ENCODE measurements at places on chromosomes 3 and 15.

GRCh38 chr3:97917813-97918536 is 54.3 kb downstream of the RIOX2 start:
- DNase-seq, result no peak

DNA sequence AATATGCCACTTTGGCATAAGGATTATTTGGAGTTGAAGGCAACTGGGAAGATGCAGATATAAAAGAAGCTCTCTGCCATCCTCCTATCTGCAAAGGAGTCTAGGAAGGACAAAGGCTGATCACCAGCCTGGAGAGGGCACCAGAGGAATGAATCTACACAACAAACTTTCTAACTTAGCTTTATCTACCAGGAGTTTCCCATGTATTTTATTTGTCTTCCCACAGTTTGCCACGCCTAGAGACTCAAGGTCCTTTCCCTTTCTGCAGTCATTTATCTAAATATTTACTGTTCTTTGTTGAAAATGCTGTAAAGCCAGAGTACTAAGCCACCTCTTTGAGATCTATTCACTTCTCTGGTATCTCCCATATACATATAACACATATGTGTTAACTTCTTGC is 32.2 kb downstream of the GPR176 start:
- DNase-seq, result no peak

DNA sequence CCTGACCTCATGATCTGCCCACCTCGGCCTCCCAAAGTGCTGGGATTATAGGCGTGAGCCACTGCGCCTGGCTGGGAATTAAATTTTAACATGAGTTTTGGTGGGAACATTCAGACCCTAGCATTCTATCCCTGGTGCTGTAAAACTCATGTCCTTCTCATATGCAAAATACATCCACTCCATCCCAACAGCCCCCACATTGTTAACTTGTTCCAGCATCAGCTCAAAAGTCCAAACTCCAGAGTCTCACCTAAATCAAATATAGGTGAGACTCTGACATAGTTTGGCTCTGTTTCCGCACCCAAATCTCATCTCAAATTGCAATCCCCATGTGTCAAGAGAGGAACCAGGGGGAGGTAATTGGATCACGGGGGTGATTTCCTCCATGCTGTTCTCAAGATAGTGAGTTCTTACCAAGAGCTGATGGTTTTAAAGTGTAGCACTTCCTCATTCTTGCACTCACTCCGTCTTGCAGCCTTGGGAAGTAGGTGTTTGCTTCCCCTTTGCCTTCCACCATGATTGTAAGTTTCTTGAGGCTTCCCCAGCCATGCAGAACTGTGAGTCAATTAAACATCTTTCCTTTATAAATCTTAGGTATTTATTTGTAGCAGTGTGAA is 96.2 kb upstream of the PLCL2 start:
- no peak for DNase-seq

DNA sequence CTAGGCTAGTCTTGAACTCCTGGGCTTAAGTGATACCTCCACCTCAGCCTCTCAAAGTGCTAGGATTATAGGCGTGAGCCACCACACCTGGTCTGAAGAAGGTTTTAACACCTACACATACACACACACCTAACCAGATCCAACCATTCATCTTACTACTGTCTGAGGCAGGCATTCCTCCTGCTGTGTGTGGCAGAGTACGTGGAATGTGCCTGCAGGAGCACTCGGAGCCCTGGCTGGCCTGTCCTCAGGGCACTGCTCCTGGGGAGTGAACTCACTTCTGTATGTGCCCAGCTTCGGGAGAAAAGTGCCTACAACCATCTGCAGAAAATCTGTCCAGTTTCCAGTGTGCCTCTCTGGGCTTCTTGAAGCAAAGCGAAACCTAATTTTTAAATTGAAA is 58.2 kb upstream of the LIMD1 start:
- no peak for DNase-seq

GRCh38 chr3:184237211-184237610 is 7.8 kb downstream of the VWA5B2 start:
- no peak for DNase-seq

DNA sequence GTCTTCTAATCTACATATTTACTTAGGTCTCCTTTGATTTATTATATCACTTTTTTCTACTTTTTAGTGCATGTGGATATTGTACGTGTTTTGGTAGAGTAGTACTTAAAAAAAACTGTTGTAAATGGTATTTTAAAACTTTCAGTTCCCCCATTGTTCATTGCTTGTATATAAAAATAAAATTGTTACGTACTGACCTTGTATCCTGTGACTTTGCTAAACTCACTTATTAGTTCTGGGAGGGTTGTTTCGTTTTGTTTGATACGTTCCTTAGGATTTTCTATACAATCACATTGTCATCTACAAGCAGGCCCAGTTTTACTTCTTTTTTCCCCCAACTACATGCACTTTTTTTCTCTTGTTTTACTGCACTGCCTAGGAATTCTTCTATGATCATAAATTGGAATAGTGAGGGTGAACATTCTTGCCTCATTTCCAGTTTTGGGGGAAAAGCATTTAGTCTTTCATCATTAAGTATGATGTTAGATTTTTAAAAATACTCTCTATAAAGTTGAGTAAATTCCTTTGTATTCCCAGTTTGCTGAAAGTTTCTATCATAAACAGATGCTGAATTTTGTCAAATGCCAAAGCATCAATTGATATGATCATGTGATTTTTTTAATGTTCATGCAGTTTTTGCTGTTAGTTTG is 33.5 kb upstream of the ACKR4 start:
- no peak for DNase-seq

DNA sequence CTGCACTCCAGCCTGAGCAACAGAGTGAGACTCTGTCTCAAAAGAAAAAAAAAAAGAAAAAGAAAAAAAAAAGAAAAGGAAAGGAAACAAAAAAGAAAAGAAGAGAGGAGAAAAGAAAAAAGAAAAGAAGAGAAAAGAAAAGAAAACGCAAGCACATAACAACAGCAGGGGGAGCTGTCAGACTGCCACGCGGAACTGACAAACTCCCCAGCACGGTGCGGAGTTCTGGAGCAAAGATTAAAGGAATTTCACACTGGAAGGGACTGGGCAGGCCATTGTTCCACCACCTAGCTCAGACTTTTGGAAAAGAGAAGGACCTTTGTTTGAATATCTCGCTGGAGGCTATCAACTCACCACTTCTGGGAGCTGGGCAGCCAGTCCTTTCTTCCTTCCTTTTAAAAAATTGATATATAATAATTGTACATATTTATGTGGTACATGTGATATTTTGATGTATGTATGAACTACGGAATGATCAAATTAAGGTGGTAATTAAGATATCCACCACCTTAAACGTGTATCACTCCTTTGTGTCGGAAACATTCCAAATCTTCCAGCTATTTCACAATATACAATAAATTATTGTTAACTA is 40.5 kb downstream of the DPPA2 start:
- DNase-seq, result no peak

DNA sequence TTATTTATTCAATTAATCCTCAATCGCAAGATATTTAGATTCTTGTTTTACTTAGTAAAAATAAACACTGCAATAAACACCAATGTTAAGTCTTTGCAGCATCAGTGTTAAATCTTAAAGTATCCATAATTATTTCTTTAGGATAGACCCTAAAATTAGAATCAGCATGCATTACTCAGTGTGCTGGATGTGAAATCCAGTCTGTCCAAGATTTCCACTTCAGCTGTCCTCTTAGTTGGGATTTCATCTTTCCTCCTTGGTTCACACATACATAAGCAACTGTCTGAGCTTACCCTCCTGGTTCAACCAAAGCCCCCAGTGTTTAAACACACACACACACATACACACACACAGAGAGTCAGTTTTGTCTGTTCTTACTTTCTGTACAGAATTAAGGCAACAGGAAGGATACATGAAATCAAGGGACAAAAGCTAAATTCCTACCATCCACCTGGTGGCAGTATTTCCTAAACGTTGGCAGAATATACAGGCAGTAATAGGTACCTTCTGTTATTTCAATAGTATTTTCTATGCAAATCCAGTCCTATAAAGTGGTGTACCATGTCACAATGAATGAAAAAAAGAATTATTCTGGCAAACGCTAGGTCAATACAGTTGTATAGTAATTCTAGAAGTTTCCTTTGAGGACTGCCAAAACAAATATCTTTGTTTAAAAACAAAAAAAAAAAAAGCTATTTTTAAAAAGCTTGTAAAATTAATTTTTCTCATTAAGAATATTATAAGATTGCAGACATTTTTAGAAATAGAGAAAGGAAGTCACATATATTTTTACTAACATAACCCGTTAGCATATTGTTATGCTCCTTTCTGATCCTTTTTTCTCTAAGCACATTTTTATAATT is 27.3 kb upstream of the DMXL2 start:
- peak; percentile 44 for DNase-seq

- DNase-seq, result no peak
These were observed 351.0 kb downstream of the IGSF11 start for GRCh38 chr3:118683636-118684035.

DNA sequence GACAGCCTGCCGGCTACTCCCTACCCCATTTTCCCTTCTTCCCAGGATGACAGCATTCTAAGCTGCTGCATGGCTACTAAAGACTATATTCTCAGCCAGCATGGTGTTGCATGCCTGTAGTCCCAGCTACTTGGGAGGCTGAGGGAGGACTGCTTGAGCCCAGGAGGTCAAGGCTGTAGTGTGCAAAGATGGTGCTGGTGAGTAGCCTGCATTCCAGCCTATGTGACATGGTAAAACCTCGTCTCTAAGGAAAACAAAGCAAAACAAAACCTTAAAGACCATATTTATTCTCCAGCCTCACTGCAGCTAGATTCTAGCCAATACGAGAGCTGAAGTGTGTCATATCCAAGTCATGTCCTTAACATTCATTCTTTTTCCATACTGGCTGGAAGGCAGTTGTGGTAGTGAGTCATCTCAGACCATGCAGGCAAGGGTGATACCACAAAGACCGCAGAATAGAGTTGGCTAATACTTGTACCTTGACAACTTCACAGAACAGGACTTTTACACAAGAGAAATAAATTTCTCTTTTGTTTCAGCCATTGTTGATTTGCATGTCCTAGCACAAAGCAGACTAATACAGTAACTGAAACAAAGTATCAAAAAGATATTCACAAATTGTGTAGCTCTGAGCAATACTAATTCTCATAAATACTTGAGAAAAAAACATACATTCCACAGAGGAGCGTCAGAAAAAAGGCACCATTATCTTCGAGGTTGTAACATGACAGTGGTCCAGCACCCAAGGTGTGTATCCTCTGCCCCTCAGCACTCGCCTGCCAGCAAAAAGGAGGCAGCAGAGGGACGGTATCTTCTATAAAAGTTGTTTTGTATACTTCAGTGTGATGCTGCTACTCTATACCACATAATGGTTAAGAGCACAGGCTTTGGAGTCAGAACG is 14.8 kb downstream of the PBRM1 start:
- DNase-seq, result no peak

DNA sequence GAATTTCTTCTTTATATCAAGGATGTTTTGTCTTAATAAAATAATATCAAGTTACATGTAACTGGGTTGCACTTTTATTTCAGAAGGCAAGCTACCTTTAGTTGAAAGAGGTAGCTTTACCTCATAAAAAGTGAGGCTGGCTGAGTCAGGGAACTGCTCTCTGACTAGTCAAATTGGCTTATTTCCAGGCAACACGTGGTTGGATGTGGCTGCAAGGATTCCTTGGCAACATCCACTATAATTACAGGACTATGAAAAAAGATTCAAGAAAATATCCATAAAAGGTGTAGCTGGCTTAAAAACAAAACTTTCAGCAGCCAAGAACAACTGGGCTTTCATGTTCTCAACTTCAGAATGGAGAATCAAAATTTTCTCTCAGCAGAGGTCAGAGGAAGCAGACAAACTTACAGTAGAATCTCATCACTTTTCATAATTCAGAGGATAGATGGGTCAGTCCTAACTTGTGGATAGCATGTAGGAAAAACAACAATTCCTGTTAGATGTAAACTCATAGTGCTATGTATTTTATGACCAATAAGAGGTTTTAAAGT is 779.1 kb downstream of the MECOM start:
- peak; percentile 69 for DNase-seq

- DNase-seq, result no peak
These were observed 106.9 kb downstream of the RFTN1 start for GRCh38 chr3:16406579-16406978.

DNA sequence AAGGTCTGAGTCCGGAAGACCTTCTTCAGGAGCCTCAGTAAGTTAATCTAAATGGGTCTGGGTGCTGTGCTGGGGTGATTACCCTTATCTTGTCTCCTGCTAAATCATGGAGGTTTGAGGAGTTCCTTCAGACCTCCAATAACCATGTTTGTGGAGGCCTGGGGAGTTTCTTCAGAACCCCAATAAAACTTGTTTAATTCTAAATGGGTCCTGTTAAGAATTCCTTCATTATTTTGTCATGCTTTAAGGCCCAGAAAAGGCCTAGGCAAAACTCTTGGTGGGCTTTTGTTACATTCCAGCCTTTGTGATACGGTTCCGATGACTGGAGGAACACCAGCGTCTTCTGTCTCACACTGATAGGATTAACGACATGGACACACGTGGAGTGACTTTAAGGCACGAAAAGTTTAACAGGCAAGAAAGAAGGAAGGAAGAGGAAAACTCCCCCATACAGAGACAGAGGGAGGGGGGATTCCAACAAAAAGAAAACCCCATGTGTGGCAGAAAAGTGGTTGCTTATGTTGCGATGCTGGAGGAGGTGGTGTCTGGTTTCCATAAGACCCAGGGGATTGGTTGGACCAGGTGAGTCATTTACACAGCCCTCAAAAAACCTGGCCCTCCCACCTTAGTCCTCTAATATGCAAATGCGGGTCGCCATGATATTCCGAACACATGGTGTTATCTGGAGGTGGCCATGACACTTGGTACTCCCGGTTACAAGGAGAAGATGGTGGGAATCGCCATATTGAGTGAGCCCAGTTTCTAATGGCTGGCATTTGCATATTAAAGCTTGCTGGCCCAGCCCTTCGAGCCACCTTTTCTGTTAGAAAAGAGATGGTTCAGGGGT is 72.6 kb upstream of the MFGE8 start:
- no peak for DNase-seq

GRCh38 chr3:23829242-23829934 is 23.6 kb downstream of the UBE2E1 start:
- no peak for DNase-seq

- DNase-seq, result no peak
These were observed 235.3 kb downstream of the C3orf38 start for GRCh38 chr3:88385090-88385489.

DNA sequence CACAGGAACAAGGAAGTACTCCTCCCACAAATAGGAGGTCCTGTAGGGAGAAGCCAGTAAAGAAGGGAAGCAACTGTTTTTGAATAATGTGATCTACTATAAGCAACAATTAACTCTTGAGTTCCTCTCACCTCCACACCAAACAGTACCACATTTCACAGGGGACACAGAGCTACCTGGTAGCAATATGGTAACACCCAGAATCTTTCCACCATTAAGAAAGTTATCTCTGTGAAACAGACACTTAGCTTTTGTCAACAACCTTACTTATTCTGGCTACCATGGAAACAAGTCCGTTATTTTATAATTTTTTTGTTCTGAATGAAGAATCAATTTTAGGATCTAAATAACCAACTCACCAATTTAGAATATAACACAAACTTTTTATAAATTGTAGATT is 49.5 kb downstream of the TBL1XR1 start:
- DNase-seq, result no peak

- peak; percentile 34 for DNase-seq
These were observed 10.8 kb upstream of the MFSD1 start for GRCh38 chr3:158790901-158791589.

GRCh38 chr15:77186594-77187011 is 115.7 kb upstream of the TSPAN3 start:
- DNase-seq, result peak; percentile 29

GRCh38 chr3:86985181-86985826 is 5.6 kb downstream of the VGLL3 start:
- no peak for DNase-seq
